Activated naive CD4-positive, alpha-beta T cell (primary cell): ENCODE measurements at places on chromosomes 5 and 9.
A peak's percentile ranks its signal among the peaks of the same experiment; 100 is the strongest.

DNA sequence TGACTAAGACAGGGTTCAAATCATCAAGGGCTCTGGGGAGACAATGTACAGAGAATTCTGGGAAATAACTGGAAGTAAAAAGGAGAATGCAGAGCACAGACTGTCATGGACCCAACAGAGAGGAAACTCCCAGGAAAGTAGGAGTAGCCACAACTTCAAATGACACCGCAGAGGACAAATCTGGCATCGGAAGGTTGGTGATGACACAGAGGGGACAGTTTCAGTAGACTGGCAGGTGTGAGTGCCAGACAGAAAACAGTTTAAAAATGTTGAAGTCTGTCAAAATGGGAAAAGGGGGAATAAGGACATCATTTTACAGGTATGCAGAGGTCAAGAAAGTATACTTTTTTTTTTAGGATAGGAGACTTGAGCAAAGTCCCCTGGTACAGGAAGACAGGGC lies 70.2 kb downstream of the EPB41L4A start:
- no peak for DNase-seq

DNA sequence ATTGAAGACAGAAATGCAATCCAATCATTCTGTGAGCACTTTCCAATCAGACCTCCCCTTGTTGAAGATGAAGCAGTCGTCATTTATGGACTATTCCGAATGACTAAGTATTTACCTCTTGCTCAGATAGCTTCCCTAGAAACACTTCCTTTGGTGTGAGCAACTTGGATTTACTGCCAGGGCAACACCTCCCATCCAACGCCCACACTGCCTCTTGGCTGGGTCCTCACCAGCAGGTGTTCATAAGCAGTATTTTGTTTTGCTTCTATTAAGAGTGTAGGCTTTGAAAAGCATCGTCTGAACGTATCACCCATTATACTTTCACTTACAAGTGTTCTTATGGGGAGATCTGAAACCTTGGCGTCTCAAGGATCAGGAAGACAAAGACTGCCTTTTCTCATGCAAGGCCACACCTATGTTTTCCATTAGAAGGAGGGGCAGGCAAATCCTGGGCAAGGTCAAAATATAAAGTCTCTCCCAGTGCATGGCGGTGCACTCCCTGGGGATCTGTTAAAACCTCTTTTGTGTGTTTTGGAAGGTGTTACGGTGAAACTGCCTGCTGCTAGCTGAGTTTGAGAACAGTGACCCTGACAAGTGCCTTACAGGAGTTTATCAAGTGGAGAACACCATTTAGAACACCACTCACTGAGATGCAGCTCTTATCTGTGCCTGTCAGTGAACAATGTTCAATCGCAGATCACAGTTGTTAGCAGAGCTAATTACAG lies 10.6 kb upstream of the MARCHF3 start:
- no peak for DNase-seq

GRCh38 chr9:97292200-97292599 lies 15.3 kb upstream of the CCDC180 start:
- no peak for DNase-seq

GRCh38 chr5:83038924-83039323 lies 38.3 kb downstream of the TMEM167A start:
- DNase-seq = no peak

DNA sequence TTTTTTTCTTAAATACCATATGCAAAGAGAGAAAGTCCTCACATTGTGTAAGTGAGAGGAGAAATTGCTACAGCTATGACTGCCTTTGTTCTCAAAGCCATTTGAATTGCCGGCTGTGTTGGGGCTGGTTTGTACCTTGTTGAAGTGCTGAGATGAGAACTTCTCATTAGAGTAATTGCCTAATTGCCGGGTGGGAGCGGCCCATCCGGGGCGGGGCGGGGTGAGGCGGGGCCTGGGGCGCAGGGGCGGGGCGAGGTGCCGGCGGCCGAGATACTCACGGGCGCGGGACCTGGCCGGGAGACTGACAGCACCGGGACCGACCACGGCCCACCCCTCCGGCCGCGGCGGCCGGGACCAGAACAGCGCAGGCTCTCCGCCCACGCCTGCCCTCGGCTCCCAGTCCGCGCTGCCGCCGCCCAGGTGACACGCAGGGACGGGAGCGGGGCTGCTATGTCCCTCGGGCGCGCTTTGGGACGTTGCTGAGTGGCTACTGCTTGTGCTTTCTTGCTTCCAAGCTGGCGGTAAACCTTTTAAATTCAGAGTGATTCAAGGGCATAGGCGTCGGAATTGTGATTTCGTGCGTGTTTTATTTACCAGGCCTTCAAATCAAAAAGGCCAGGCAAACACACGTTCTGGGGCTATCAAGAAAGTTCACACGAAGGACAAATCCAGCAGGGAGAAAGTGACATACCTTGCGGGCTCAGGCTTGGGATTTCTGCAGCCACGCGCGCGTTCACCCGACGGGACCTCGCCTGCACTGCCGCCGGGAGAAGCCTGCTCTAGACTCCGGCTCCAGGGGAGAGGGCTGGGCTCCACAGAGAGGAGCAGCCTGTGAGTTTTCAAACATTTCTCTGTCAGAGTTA lies 269.1 kb downstream of the FANCC start:
- peak; percentile 36 for DNase-seq

- no peak for DNase-seq
Measured at GRCh38 chr5:147911427-147911826, 5.1 kb upstream of the C5orf46 start.

DNA sequence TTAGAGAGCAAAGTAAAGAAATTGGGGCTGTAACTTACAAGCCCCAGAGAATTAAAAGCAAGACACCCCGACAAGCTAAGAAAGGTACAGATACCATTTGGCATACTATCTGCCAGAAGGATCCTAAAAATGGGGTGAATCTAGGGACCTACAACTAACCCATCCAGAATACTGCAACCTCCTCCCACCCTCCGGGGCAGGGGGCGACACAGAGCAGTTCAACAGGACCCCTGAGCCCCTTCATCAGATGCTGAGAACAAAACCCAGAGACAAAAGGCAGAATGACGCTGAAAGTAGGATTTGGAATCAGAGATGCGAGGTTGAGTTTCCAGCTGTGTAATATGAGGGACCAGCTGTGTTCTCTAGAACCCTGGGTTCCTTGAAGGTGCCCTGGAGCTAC lies 71.2 kb downstream of the EPB41L4B start:
- DNase-seq = no peak

- no peak for DNase-seq
Measured at GRCh38 chr5:171123417-171123816, 185.6 kb upstream of the TLX3 start.

- DNase-seq = no peak
Measured at GRCh38 chr5:162392336-162392735, 324.8 kb downstream of the GABRG2 start.
